ENCODE measurements at places on chromosomes 12 and 14. TPM values are rescaled to one million over a fixed set of nuclear protein-coding genes. Genes with fewer than 3 reads are reported as not detected.

The LUM gene
- 36.7 TPM for total RNA-seq

The ADGRD1 gene
- 24.6 TPM for total RNA-seq

The CLEC1A gene
- 4.8 TPM for total RNA-seq

The CLEC6A gene
- total RNA-seq = not detected

The RNASE1 gene
- total RNA-seq = 81.4 TPM

The TMEM179 gene
- total RNA-seq = not detected

The POTEG gene
- not detected for total RNA-seq

DNA sequence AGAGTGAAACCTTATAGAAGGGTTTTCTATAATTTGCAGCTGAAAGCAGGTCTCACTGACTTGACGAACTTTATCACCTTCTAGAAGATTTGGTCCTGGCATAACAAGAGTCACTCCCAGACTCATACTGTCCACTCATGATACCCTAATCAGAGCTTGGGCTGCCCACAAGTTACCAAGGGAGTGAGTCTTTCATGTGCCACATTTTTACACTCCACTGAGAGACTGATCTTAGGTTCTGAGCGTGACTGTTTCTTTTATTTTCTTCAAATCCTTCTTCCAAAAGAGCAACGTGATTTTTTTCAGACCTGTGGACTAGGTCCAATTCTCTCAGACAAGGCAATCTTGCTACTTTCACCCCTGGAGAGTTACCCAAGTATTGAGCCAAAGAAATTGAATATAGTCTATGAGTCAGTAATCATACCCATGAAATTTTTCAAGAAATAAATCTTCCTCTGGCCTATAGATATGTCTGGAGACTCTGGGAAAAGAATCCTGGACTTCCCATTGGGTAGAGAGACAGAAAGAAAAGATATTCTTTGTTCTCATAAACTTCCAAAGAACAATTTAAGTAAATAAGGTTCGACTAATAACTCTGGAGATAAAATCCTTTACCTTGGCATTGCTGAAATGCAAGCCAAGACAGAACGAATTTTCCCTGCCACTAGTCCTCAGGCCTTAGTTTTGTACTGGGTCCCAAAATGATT is 26.9 kb downstream of the SIX1 start:
- no peaks in the 10 kb centered on the region for H3K36me3 ChIP-seq
- H3K4me1 ChIP-seq = peaks cover 24% of the 10 kb centered on the region
- no peak overlapping the region for H3K4me3 ChIP-seq
- DNase-seq = no peak
- no peaks in the 10 kb centered on the region for H3K27me3 ChIP-seq

GRCh38 chr12:62717643-62718042 is 217.3 kb downstream of the PPM1H start:
- DNase-seq = no peak
- no peaks in the 10 kb centered on the region for H3K36me3 ChIP-seq
- no peak overlapping the region for H3K4me3 ChIP-seq
- no peaks in the 10 kb centered on the region for H3K27me3 ChIP-seq

- no peak overlapping the region for H3K27ac ChIP-seq
- H3K36me3 ChIP-seq = no peaks in the 10 kb centered on the region
- H3K4me1 ChIP-seq = peaks cover 12% of the 10 kb centered on the region
Observed at GRCh38 chr12:2284857-2285256, 232.1 kb downstream of the CACNA1C start.

DNA sequence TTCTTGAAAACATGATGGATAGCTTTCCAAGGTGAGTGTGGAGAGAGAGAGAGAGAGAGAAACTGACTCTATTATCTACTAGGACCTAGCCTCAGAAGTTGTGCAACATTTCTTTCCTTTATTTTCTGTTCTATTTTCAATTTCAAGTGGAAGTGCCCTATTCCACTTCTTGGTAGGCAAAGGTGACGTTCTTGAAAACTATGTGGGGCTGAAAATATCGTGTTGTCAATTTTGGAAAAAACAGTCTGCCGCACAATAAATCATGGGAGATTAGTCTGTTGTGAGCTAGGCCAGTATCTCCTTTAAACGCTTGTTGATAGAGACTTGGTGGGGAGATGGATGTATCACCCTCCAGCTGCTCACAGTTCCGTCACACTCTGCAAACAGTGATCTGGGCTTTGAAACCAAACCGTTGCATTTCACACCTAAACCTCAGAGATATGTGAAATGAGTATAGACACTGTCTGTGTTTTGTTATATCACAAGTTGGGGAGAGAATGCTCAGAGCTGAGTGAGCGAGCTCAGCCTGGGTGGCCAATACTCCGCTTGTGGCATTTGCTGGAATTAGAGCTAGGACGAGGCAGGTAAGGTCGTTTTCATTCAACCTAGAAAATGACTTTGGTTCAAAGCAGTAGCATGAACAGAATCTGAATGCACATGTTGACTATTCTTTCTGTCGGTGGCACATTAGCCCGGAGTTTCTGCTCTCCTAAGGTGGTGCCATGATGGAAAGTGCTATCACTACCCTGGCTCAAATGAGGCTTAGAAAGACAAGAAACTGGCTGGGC is 75.1 kb upstream of the ST8SIA1 start:
- H3K36me3 ChIP-seq = no peaks in the 10 kb centered on the region
- H3K4me1 ChIP-seq = peaks cover 42% of the 10 kb centered on the region
- H3K27me3 ChIP-seq = no peaks in the 10 kb centered on the region
- H3K27ac ChIP-seq = peak overlapping the region; percentile 83

DNA sequence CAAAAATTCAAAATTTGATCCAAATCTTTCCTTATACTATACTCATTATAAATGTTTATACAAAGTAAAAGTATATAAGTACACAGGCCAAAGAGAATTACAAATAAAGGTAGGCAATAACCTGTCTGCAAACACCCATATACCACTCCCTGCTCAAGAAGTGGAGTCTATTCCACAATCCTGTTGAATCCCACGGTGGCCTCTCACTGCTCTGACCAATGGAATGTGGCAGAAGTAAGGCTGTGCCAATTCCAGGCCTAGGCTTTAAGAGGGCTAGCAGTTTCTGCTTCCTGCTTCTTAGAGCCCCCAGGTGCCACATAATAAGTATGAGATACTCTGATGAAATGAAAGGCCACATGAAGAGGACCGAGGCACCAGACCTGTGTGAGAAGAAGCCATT is 79.8 kb upstream of the CFL2 start:
- no peaks in the 10 kb centered on the region for H3K27me3 ChIP-seq
- H3K27ac ChIP-seq = no peak overlapping the region
- no peaks in the 10 kb centered on the region for H3K4me1 ChIP-seq
- H3K4me3 ChIP-seq = no peak overlapping the region
- peak; percentile 27 for DNase-seq

GRCh38 chr14:101739446-101740141 is 21.9 kb upstream of the PPP2R5C start:
- no peak for DNase-seq
- H3K27me3 ChIP-seq = no peaks in the 10 kb centered on the region
- H3K4me3 ChIP-seq = no peak overlapping the region
- no peak overlapping the region for H3K27ac ChIP-seq

DNA sequence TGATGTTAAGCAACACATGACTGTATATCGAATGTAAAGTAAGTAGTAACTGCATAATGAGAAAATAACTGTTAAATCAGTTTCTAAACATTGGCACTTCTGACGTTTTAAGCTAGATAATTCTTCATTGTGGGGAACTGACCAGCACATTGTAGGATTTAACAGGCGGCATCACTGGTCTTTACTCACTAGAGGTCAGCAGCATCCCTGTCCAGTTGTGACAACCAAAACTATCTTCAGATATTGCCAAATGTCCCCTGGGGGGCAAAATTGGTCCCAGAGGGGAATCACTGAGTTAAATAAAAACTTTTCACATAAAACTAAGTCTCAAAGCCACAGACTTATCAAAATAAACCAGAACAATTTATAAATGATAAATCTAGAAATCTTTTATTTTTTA is 65.3 kb downstream of the BLTP3B start:
- H3K27me3 ChIP-seq = no peaks in the 10 kb centered on the region
- no peaks in the 10 kb centered on the region for H3K4me1 ChIP-seq
- H3K36me3 ChIP-seq = peaks cover 12% of the 10 kb centered on the region
- no peak for DNase-seq

GRCh38 chr14:104374718-104375080 is 204.9 kb upstream of the C14orf180 start:
- no peak for DNase-seq
- no peak overlapping the region for H3K27ac ChIP-seq

- H3K4me1 ChIP-seq = no peaks in the 10 kb centered on the region
- no peaks in the 10 kb centered on the region for H3K36me3 ChIP-seq
- H3K27me3 ChIP-seq = peaks cover 44% of the 10 kb centered on the region
- no peak for DNase-seq
- H3K27ac ChIP-seq = no peak overlapping the region
- no peak overlapping the region for H3K4me3 ChIP-seq
Observed at GRCh38 chr12:54046809-54047159, 6.9 kb upstream of the HOXC4 start.

Data from thyroid gland (tissue), 4 donors.